ENCODE measurements at places on chromosomes 1 and 21.

GRCh38 chr1:21857142-21857839 is 45.2 kb downstream of the LDLRAD2 start:
- no peak for DNase-seq

DNA sequence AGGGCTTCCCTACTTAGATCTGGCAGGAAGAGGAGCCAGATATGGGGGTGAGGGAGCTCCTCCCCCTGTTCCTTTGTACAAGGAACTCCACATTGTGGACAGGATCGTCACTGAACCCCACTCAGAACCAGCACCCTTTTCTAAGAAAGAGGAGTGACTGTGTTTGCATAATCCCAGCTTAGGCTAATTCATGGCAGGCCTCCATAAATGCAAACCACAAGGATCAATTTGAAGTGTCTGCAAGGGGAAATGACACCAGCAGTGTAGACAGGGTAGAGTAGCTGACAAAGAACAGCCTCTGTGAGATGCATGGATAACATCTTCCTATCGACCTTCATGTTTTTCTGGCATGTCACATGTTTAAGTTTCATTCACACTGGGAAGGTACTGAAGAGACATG is 11.7 kb downstream of the MX1 start:
- DNase-seq: no peak

- DNase-seq: no peak
Observed at GRCh38 chr1:27561124-27561899, 42.6 kb downstream of the AHDC1 start.

- DNase-seq: no peak
Observed at GRCh38 chr21:34980423-34981115, 68.5 kb downstream of the RUNX1 start.

DNA sequence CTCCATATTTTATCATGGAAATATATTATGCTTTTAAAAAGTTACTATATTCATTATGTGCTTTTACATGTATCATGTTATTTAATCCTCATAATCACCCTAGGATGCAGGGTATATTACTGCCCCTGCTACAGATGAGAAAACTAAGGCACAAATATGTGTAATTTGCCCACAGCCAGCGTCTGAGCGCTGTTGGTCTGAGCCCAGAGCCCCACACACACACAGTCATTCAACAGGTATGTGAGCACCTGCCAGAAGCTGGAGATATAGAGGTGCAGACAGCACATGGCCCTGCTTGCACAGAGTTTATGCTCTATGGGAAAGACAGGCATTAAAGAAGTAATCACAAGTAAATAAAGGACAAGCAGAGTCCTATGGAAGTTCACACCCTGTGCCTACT is 49.8 kb upstream of the SEC16B start:
- no peak for DNase-seq

- DNase-seq: no peak
Observed at GRCh38 chr1:218537122-218537913, 192.2 kb downstream of the TGFB2 start.

- peak; percentile 68 for DNase-seq
Observed at GRCh38 chr1:65002508-65003315, 36.4 kb upstream of the JAK1 start.

GRCh38 chr1:100575406-100575805 is 37.5 kb downstream of the GPR88 start:
- DNase-seq: no peak

- DNase-seq: no peak
Observed at GRCh38 chr21:26595971-26596370, 22.9 kb upstream of the CYYR1 start.

- no peak for DNase-seq
Observed at GRCh38 chr1:10915594-10915993, 96.9 kb upstream of the TARDBP start.

DNA sequence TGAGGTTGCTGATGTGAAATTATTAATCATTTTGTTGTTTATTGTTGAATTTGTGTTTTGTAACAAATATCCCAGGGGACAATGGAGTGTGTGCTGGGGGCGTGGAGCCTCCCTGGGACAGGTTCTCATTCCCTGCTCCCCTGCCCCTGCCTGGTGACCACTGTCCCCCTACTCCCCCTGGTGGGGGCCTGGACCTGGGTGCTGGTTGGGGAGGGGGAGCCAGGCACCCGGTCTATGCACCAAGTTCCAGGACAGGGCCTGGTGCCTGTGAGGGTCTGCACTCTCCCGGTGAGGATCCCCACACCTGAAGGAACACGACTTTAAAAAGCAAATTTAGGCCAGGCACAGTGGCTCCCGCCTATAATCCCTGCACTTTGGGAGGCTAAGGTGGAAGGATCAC is 42.4 kb downstream of the CHD5 start:
- no peak for DNase-seq

- DNase-seq: no peak
Observed at GRCh38 chr1:231693361-231694074, 66.9 kb downstream of the DISC1 start.

DNA sequence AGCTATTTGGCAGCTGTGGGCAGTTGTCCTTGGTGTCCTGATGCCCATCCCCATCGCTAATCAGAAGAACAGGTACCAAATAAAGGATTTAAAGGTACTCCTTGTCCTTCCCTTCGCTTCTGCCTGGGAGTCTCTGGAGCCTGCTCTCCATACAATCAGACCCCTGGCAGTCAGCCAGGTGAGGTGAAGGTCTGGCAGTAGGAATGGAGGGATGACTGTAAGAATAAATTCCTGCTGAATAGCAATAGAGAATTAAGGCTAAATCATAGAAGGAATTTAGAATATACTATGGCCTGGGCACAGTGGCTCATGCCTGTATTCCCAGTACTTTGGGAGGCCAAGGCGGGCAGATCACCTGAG is 9.2 kb downstream of the THBS3 start:
- DNase-seq: no peak

- DNase-seq: no peak
Observed at GRCh38 chr21:15976807-15977206, 247.0 kb downstream of the USP25 start.

GRCh38 chr1:24275510-24275909 is 43.6 kb upstream of the GRHL3 start:
- DNase-seq: no peak

DNA sequence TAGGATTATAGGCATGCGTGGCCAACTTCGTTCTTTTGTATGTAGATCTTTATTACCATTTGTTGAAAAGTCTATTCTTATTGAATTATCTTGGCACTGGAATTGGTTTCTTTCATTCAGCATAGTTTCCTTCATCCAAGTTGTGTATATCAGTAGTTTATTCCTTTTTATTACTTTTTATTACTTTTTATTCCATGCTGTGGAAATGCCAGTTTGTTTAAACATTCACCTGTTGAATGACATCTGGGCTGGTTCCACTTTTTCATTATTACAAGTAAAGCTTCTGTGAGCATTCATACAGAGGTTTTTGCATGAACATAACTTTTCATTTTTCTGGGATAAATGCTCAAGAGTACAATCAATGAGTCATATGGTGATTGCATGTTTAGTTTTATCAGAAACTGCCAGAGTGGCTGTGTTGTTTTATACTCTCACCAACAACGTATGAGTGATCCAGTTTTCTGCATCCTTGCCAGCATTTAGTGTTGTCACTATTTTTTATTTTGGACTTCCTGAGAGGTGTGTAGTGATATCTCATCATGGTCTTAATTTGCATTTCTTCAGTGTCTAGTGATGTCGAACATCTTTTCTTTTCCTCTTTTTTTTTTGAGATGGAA is 28.6 kb downstream of the PTPRU start:
- DNase-seq: no peak

- peak; percentile 51 for DNase-seq
Observed at GRCh38 chr21:32611471-32611997, 643 bp downstream of the CFAP298 start.

GRCh38 chr21:39182016-39182415 is 1.2 kb downstream of the PSMG1 start:
- no peak for DNase-seq
